ENCODE measurements at places on chromosomes 1 and 21. TPM values are rescaled to one million over a fixed set of nuclear protein-coding genes. Genes with fewer than 3 reads are reported as not detected.

KLHDC7A gene
- not detected for total RNA-seq

NBL1 gene
- 35.6 TPM for total RNA-seq

INTS11 gene
- 117 TPM for total RNA-seq

OR6K3 gene
- total RNA-seq: not detected

HES3 gene
- not detected for total RNA-seq

COL6A1 gene
- 13.1 TPM for total RNA-seq

CRB1 gene
- 0.26 TPM for total RNA-seq

SPATA46 gene
- total RNA-seq: not detected

CLIC6 gene
- total RNA-seq: 0.37 TPM

LPGAT1 gene
- 25.3 TPM for total RNA-seq

VANGL2 gene
- 0.04 TPM for total RNA-seq

PAQR6 gene
- 1.9 TPM for total RNA-seq

UMODL1 gene
- 0.07 TPM for total RNA-seq

ADORA1 gene
- not detected for total RNA-seq

LCE2A gene
- not detected for total RNA-seq

Data from CD8-positive, alpha-beta memory T cell (primary cell).